ENCODE measurements at places on chromosomes 5 and 9.

DNA sequence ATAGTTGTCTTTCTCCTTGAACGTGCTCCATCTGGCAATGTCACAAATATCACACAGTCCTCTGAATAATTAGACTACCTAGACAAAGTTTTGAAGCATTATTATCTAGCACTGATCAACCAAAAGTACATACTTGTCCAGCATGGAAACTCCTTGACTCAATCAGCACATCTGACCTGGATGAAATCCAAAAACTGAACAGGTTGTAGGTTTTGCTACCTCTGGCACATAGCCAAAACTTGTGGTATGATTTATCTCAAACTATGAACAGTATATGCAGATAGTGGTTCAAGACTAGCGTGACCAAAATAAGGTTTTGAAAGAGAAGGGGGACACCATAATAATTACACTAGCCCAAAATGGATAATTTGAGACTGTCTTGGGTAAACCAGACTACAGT is 158.1 kb downstream of the ARRDC3 start:
- DNase-seq: no peak

GRCh38 chr5:178545176-178545575 is 45.0 kb downstream of the COL23A1 start:
- DNase-seq: no peak

DNA sequence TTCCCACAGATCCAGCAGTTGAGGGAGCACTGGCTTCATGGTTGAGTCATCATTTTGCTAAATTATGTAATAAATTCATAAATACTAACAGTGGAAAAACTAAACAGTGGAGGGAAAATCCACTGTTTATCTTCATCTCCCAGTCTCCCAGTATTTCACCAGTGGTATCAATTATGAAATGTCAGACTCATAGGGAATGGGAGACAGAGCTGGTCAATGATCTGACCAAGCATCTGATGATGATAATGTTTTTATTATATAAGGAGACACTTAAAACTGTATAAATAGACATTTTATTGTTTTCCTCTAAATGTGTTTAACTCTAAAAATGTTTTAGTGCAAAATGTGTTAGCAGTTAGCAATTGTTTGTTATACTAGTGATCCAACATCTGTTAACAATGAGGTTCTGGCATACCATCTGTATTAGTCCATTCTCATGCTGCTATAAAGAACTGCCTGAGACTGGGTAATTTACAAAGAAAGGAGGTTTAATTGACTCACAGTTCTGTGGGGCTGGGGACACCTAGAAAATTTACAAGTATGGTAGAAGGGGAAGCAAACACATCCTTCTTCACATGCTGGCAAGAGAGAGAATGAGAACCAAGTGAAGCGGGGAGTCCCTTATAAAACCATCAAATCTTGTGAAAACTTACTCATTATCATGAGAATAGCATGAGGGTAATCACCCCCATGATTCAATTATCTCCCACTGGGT is 11.8 kb upstream of the REEP5 start:
- DNase-seq: no peak

DNA sequence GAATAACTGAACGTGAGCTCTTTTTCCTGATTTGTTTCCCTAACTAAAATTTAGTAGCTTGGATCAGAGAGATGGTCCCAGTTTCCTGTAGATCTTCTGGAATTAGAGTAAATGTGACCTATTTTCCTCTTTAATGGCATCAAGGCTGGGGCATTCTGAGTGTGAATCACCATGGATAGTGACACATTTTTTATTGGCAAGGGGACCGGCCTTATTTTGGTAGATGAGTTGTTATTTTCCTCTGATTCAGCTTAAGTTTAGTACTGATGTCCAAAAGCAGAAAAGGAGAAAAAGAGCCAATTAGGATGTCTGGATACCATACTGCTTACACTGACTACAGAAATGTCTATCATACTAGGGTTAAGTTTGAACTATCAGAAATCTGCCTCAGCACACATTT is 68.1 kb downstream of the RNF38 start:
- no peak for DNase-seq

GRCh38 chr9:98324801-98325200 is 69.4 kb upstream of the TBC1D2 start:
- no peak for DNase-seq

- DNase-seq: no peak
These were observed 117.4 kb downstream of the SMARCA2 start for GRCh38 chr9:2132484-2133082.

DNA sequence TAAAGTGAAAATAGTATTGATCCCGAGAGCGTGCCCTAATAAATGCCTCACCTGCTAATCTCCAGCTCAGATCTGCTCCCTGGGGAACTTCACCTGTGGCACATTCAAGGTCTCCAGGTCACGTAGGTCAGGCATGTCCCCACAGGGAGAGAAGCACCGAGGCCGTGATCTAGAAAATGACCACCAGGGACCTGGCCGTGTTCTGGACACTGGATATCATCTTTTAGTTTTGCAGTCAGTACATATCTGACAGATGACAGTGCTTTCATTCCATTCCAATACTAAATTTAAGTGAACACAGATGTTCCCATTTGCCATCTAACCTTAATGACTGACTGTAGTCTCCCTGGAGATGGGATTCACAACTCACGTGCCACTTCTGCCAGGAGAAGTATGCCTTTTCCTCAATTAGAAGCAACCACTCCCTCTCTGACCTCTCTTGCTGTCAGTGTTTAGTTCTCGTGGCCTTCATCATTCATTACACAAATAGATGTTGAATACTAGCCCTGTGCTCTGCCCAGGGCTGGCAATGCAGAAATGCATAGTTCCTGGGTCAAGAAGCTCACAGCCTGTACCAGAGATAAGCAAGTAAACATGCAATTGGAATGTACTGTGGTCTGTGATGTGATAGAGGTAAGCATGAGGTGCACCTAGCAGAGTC is 276.5 kb downstream of the NTRK2 start:
- DNase-seq: no peak

- DNase-seq: no peak
These were observed 149.4 kb upstream of the TUSC1 start for GRCh38 chr9:25827626-25828025.

DNA sequence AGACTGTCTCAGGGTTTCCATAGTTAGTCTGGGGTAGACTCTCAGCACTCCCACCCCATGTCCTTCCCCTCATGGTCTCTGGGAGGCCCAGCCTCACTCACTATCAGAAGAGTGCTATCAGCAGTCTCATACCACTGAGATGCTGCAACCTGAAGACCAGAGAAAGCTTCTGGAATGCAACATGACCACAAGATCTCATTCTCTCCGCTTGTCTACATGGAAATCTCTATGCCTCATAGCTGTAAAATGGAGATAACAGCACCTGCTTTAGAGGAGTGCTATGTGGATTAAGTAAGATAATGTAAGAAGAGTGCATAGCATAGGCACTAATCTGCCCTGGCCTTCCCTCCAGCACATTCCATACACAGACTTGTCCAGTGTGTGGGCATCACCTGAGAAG is 47.0 kb upstream of the ZNF169 start:
- no peak for DNase-seq

GRCh38 chr9:116451500-116452115 is 235.5 kb upstream of the TRIM32 start:
- no peak for DNase-seq

- DNase-seq: no peak
These were observed 288.7 kb downstream of the FANCC start for GRCh38 chr9:95028853-95029219.

DNA sequence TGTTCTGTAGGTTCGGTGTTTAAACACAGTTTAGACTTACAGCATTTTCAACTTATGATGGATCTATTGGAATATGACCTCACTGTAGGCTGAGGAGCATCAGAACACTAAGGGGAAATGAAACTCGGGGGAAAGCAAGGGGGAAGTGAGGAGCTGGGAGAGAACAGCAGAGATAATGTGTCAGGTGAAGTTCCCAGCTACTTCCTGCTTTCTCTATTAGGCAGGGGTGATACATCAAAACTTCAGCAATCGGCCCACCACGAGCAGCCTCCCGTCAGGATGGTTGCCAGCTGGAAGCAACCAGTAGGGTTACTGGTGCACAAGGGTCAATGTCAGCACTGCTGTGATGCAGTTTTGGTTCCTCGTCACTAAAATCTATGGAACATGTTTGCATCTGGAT is 34.3 kb downstream of the FAT2 start:
- no peak for DNase-seq

DNA sequence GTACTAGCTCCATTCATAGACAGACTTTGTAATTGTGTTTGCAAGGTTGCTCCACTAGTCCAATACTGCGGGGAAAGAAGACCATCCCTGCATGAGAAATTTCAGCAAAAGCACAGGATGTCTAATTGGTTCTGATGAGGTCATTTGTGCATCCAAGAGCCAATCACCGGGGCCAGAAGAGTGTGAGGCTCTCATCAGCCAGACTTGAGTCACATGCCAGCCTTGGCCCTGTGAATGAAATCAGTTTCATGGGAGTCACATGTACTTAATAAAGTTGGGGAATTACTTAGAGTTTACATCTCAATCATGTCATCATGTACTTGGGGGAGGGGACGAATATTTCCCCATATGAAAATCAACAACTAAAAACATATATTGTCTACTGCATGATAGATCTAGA is 1236.0 kb downstream of the MAT2B start:
- DNase-seq: no peak
